Stimulated activated CD8-positive, alpha-beta memory T cell treated with anti-CD3 and anti-CD28 coated beads, Interleukin-7, amount 100 ng/mL, for 24 hours (primary cell): ENCODE measurements at places on chromosomes 2 and 18.

- no peak for DNase-seq
Measured at GRCh38 chr2:156116113-156116512, 216.4 kb downstream of the NR4A2 start.

DNA sequence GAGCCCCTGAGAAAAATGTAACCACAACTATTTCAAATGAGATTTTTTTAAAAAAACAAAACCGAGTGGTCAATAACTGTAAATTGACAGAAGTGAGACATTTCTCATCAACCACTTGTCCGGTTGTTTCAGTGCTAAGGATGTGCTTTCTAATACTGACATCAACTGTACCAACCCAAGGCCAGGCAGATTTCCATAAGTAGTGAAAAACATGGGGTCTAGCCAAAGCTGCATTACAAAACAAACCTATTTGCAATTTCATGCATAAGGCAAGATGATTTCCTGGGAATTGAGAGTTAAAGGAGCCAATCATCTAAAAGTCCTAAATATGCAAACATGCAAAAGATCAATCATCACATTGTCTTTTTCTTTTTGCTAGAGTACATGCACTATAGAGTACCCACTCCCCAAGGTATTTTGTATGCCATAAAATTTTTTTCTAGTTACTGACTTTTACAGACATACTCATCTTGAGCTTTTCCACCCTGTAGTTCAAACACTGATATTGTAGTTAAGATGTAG is 22.6 kb downstream of the HNRNPLL start:
- no peak for DNase-seq

DNA sequence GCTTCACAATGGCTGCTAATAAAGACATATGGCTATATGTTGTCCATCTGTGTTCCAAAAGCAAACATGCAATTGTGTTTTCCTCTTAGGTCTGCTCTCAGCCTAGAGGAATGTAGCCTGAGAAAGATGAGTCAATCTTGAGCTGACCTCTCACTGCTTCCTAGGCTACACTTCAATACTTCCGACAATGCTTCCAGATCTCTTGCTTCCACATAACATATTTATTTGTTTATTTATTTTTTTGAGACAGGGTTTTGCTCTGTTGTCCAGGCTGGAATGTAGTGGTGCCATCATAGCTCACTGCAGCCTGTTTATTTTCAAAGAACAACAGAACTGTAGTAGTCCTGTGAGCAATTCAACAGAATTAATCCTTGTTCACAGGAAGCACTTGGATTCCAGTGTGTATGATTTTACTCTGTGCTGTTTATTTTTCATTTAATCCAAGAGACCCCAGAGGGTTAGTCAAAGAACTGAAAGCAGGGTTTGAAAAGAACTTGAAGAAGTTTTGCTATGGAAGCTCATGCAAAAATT is 437.9 kb downstream of the TXNL1 start:
- DNase-seq = no peak

GRCh38 chr2:134247679-134248078 is 6.2 kb upstream of the MGAT5 start:
- DNase-seq = no peak

GRCh38 chr2:47629501-47630460 is 153.2 kb upstream of the MSH6 start:
- no peak for DNase-seq

DNA sequence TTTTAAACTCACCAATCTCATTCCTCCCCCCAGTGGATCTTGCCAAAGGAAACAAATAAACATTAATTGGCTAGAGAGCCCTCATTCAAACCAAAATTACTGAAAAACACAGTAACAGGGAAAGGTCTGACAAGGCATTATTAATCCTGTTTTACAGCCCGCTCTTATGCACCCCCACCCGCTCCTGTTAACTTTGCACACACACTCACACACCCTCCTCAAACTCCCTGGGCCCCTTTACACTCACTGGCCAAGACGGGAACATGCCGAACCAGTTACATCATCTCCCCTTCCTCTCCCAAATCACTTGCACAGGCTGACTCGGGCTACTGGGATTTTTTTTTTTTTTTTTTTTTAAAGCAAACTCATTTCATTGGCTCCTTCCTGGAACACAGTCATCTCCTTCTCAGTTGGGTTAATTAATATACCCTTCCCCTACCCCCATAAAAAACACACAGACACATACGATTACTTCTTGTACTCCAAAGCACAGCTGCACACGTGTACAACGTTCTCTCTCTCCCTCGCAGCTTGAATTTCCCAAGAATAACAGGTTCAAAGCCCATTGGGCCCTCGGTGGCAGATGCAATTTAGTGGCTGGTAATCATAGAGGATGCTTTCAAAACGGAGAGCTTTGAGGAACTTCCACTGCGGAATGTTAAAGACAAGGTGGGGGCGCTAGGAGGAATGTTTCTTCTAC is 31.8 kb downstream of the KLF7 start:
- no peak for DNase-seq

- DNase-seq = no peak
Measured at GRCh38 chr2:26590508-26590907, 50.7 kb downstream of the CIB4 start.

- DNase-seq = no peak
Measured at GRCh38 chr2:32289165-32289999, 11.7 kb downstream of the YIPF4 start.
